MG63 (cell line): ENCODE measurements at places on chromosomes 6 and 20. TPM values are rescaled to one million over a fixed set of nuclear protein-coding genes. Genes with fewer than 3 reads are reported as not detected.

The DLK2 gene
- total RNA-seq, result 1.5 TPM in 1 of 2 replicates, not detected in the other

The RHAG gene
- not detected in 2 replicates for total RNA-seq

GRCh38 chr6:121439926-121440325, 4.5 kb downstream of the GJA1 start:
- DNase-seq, result no peak

- no peak for DNase-seq
Observed at GRCh38 chr20:62413896-62414481, 6.9 kb upstream of the CABLES2 start.

DNA sequence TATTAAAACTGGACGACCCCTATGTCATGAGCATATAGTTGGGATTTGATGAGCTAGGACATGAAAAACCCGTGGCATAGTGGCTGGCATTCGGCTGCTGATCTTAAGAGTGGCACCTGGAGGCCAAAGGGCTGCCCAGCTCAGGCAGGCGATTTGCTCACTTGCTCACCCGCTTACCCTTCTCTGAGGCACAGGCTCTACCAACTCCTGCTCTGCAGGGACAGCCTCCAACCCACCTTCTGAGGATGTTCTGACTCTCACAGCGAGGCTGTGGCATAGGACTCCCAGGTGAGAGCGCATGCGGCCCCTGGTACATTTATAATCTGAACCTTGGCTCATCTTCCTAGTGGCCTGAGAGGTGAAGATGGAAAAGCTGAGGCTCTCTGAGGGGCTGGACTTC, 995 bp downstream of the RSPO4 start:
- DNase-seq, result no peak

DNA sequence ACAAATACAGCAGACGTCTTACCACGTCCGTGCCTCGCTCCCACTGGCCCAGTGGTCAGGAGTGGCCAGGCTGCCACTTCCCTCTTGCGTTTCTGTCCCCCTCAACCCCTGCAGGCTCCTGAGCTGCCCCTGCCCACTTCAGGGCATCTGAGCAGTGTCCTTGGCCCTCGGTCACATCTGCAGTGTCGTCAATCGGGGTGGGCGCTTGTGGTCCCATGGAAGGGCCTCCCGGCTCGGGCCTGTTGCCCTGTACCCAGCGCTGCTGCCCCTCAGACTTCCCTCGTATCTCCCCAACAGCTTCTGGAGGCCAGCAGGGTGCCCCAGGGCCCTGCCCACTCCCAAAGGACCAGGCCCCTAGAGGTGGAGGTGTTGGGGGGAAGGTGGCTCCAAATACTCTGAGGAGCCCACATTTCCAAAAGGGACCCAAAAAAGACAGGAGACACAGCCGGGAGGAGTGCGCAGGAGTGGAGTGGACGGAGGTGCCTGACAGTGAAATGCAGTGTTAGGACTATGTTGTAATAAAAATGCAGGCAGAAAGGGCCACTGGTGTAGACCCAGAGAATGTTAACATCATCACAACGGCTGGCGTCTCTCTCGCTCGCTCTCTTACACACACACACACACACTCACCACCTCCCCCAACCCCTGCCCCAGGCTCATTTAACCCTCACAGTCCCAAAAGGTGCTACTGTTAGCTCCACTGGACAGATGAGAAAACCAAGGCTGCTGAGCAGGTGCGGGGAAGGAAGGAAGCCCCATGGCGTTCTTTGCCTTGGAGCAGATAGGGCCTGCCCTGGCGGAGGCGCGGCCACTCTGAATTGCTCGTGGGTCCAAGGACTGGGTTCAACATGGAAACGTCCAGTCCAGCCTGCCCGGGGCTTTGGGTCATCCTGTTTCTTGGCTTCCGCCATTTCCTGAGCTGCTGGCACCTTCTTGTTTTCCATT, 343.9 kb downstream of the ZFAND3 start:
- DNase-seq, result no peak

DNA sequence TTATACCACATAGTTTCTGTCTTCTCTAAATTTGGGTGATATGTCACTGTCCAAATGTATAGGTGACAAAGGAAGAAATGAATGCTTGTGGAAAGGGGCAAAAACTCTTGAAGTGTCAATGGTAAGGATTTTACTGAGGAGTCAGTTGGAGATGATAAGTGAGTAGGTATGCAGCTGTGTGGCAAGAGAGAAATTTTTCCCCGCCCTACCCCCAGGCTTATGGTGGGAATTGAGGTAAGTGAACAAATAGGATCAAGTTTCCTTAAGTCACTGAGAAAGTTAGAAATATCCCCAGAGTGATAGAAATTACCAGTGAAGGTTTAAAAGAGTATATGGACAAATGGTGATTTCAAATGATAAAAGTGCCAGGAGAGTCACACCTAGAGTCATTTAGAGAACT, 11.8 kb downstream of the DSE start:
- DNase-seq, result no peak

- DNase-seq, result no peak
Observed at GRCh38 chr20:48728042-48728825, 99.6 kb downstream of the PREX1 start.

DNA sequence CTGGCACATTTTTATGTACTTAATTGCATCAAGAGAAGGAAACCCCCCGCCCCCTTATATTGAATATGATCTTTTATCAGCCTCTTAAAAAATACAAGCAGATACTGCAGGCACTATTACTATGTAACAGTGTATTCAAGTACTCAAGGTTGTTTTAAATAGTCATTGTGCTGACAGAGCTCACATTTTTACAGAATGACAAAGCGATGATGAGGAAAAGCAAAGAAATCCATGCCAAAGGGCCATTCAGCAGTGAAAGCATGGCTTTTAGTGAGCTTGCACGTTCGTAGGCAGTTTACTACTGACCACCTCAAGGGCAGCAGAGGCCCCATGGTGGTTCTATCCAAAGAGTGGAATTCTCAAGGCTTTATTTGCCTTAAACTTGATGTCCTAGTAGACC, 146.8 kb downstream of the RPS12 start:
- peak; percentile 21 for DNase-seq

GRCh38 chr6:15561447-15562199, 101.2 kb downstream of the DTNBP1 start:
- DNase-seq, result no peak

GRCh38 chr6:127635091-127635490, 58.1 kb downstream of the C6orf58 start:
- DNase-seq, result no peak
